ENCODE measurements at places on chromosomes 7 and 10.

- peak; percentile 71 for DNase-seq
Observed at GRCh38 chr7:137667633-137668387, 179.0 kb downstream of the DGKI start.

DNA sequence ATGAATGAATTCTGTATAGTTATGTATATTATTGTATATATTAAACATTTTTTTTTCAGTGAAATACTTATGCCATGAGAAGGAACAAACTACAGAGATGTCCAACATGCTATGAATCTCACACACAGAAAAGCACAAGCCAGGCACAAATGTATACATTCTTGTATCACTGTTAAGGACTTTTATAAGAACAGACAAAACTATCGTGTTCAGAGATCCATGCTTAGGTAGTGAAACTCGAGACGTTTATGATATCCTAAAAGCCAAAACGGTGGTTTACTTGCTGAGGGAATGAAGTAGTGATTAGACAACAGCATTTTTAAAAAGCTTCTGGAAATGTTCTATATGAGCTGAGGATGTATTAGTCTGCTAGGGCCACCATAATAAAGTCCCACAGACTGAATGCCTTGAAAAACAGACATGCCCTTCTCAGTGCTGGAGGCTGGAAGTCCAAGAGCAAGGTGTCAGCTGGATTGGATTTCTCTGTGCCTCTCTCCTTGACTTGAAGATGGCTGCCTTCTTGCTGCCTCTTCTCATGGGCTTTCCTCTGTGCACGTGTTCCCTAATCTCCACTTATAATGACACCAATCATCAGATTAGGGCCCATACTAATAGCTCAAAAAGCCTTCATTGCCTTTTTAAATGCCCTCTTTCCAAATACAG is 4.3 kb downstream of the MKI67 start:
- no peak for DNase-seq

DNA sequence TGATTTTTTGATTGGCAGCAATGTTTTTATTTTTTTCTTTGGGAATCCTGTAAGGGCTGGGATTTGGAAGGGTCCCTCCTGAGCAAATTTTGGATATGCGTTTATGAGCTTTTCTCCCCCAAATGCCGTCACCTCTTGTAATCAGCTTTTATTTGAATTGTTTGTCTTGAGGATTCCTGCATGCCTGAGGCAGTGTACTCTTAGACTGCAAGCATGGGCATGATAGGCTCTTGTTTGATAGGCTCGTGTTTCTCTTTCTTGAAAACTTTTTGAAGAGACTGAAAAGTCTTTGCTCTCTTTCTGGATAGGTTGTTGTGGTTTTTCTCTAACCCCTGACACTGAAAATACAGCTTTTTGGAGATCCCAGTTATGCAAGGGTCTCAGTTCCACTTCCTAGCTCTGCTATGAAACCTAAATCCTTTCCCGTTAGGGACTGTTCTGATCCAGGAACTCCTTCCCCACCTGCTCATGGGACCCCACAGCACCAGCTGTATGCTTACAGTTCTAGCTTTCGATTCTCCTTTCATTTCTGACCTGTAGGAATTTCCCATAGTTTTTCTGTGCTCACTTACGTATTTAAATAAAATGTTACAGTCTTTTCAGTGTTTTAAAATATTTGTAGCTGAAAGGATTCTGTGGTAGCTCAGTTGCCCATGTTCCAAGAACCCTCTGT is 17.2 kb downstream of the TSPAN13 start:
- no peak for DNase-seq

GRCh38 chr10:6833458-6834011 is 253.5 kb upstream of the PRKCQ start:
- DNase-seq: no peak

DNA sequence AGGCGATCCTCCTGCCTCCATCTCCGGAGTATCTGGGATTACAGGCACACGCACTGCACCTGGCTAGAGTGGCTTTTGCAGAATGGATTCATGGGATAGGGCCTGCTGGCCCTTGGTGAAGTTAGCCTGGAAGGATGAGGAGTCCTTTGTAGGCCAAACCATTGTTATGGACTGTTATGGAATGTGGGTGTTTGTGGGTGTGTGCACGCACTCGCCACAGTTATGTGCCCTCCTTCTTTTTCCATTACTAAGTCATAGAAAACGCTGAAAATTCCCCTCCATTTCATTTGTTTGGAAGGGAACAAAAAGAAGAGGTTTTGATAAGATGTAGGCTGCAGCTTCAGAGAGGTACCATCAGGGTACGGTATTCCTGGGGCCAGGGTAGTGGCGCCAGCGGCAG is 15.0 kb downstream of the ZNF862 start:
- no peak for DNase-seq

GRCh38 chr7:44131173-44132029 is 8.1 kb upstream of the POLD2 start:
- DNase-seq: no peak

GRCh38 chr7:51019191-51019844 is 236.6 kb upstream of the GRB10 start:
- no peak for DNase-seq

- DNase-seq: no peak
Observed at GRCh38 chr7:46292741-46293140, 371.7 kb upstream of the IGFBP3 start.

GRCh38 chr10:108204528-108205305 is 1040.2 kb upstream of the SORCS1 start:
- no peak for DNase-seq

DNA sequence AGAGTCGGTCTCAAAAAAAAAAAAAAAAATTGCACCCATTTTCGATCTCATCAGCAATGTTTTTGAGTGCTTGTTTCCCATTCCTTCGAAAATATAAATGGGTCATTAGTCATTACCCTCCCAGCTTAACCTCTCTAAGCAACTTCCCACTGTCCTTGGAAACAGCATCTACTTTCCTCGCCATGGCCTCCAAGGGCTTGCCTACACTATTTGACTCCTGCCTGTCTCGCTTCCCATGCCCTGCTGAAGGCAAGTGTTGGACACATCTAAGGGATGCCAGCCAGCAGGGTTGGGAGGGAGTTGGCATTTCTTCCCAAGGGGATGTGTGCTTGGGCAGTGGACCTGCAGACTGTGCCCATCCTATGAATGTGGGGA is 12.7 kb upstream of the RHBDD2 start:
- DNase-seq: no peak

DNA sequence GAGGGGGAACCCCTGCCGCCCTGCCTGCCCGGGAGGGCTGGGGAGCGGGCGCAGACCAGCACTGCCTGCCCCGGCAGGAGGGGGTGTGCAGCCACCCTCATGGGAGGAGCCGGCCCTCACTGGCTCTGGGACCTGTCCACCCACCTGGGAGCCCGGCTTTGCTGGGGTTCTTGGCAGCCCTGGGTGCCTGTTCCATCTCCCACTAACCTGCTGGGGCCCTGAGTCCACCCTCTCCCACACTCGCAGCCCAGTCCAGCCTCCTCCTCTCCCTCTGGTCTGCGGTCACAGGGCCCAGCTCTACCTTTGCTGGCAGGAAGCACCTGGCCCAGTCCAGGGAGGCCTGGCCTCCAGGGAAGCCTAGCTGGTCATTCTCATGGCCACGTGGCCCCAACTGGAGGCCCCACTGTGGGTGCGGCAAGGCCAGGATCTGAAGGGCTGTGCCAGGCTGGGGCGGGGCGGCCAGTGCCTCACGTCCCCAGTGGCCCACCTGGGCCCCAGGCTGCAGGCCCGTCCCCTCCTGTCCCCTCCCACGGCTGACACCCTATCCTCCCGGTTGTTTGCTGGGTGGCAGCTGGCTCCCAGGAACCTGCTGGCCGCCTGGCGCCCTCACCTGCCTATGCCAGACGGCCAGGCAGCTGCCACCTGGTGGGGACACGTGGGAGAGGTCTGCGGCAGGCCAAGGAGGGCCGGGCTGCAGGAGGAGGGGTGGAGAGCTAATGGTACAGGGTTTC is at the start of gene TMEM184A:
TSS of gene TMEM184A (minus strand) at position 393 of the 731 bp plus-strand sequence. CDS start 721 bp downstream, outside the sequence.
- no peak for DNase-seq

GRCh38 chr10:45249978-45250693 is 65.3 kb downstream of the OR13A1 start:
- no peak for DNase-seq

DNA sequence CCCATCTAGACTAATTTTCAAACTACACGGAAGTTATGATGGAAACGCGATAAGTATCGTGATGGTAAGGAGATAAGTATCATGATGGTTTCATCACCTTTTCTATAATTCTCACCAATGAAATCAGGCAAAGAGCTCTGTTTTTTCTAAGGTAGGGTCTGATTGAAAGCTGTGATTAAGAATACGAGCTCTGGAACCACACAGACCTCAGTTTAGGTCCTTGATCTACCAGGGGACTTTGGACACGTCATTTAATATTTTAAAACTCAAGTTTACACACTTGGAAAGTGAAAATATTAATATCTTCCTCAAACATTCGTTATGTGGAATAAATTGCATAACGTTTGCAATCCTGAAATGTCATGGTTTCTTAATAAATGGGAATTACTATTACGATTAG is 538.2 kb upstream of the CELF2 start:
- no peak for DNase-seq

DNA sequence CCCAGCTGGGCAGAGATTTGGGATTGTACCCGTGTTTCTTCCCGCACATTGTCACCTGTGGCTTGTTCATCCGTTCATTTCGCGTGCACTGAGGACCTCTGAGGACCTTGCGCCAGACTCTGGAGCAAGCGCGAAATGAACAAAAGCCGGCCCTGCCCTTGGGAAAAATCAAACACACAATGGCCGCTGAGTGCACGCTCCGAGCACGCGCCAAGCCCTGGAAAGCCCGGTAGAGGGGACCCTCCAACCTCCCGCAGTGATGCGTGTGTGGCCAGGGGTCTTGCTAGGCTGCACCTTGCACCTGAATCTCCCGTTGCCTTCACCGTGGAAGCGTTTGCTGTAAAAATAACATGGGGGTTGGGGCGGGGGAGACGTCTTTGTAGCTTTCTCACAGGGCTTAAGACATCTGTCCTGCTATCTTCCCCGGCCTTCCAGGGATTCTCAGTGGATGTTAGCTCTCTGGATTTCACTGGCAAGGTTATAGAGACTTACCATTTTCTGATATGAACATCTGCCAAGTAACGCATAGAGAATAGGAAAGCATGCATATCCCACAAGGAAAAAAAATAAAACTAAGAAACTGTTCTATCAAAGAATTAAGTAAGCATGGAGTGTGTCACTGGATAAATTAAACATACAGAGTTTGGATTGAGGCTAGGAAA is 37.3 kb downstream of the ZNF777 start:
- DNase-seq: no peak

- DNase-seq: no peak
Observed at GRCh38 chr7:83119494-83119893, 43.2 kb downstream of the PCLO start.

DNA sequence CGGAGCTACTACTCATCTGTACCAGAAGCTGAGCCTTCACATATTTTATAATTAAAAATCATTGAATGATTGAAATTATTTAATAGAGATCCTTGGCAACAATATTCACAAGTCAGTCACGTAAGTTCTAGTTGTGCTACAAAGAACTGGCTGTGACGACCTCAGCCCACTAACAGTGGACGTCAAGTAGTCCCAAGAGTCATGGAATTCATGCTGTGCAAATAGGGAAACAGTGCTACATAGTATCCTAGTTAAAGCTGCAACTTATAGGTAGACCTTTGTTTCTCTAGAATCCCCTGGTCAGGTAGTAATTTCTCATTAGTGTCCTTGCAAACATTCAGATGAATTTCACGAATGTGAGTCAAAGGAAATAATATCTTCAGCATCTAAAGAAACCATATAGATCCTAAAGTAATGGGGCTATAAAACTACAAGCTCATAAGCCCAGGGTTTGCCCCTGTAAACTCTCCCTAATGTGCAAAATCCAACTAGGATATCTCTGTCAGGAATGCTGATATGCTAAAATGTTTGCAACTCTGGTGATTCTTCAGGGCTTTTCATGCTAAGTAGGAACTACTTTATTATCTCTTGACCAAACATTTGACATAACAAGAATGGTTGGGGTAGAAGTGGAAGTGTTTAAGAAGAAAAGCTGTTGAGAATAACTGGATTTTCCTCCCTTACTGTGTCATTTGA is 31.2 kb downstream of the CFAP69 start:
- no peak for DNase-seq

DNA sequence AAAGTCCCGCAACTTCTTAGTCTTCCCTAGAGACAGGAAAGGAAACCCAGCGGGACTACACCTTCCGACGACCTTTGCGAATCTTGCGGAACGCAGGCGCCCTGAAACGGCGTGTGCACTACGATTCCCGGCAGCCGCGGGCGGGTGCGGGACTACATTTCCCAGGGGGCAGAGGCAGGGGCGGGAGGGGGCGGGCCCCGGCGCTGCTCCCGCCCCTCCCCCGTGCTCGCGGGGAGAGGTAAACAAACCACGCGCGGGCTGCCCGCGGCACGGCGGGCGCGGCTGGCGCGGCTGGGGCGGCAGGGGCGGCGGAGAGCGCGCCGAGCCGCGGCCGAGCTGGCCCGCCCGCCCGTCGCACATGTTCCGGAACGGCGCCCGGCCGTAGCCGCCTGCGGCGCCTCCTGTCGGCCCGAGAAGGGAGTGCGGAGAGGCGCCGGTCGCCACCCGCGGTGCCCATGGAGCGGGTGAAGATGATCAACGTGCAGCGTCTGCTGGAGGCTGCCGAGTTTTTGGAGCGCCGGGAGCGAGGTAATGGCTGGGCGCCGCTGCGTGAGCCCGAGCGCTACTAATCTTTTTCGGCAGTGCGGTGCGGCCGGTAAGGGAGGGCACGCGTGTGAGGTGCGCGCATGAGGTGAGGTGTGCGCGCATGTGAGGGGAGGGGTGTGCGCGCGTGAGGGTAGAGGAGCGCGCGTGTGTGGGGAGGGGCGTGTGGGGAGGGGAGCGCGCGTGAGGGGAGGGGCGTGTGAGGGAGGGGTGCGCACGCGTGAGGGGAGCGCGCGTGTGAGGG is 18.5 kb downstream of the MXI1 start:
- DNase-seq: peak; percentile 66

GRCh38 chr7:132537456-132538145 is 38.7 kb downstream of the PLXNA4 start:
- no peak for DNase-seq

GRCh38 chr7:101939136-101939695 is 121.8 kb downstream of the CUX1 start:
- no peak for DNase-seq

DNA sequence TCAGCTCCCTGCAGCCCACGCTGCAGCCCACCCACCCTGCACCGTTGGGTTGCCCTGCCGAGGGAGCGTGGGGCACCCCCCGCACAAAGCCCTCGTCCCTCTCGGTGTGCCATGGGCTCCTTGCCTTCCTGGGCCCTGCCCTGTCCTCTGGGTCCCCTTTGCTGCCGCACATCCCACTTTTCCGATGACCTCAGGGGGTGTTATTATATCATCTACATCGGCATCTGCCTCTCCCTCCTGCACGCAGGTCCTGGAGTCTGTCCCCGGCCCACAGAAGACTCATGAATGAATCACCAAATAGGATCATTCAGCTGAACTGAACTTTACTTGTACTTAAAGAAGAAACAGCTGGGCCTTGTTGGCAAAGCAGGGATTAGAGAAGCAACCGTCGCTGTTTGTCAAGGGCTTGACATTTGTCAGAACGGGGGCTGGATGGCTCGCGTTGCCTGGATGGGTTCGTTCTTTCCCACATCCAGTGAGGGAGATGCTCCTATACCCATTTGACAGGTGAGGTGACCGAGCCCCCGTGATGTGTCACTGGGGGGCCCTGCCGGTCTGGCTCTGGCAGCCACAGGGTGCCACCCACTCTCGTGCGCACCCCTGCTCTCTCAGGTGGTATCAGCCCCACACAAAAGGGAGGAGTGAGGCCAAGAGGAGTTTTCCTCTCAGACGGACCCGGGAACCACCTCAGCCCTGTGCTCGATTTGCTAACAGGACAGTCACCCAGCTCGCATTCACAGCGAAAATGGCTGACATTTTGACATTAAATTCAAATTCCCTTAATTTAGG is 58.6 kb upstream of the EBF3 start:
- DNase-seq: no peak

- DNase-seq: no peak
Observed at GRCh38 chr10:110059925-110060324, 52.1 kb downstream of the ADD3 start.

- DNase-seq: no peak
Observed at GRCh38 chr7:31307972-31308371, 32.6 kb downstream of the NEUROD6 start.
